Activated CD4-positive, alpha-beta T cell treated with anti-CD3 and anti-CD28 coated beads, Interleukin-2, amount 10 ng/mL, durations not matched to agents 24 days and 14 days (primary cell): ENCODE measurements at places on chromosomes 7 and 10. TPM values are rescaled to one million over a fixed set of nuclear protein-coding genes. Genes with fewer than 3 reads are reported as not detected.

The SPDYE8 gene
- total RNA-seq, result not detected in 2 replicates

The CUBN gene
- 0.07 and 0.40 TPM in 2 replicates for total RNA-seq

DNA sequence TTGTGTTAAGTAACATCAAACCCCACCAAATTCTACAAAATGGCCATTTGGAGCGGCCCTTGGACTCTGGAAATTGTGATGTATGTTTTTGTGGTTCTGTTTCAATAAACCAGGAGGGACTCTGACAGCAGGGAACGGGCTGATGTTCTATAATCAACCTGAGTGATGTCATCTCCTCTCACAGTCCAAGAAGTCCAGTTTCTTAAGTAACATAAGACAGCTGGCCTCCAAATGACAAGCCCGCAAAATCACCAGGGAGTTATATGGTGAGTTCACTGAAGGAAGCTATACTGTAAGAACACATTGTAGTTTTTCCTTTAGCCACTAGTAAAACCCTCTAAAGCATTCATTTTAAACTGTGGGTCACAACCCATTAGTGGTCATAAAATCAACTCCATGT, 34.0 kb downstream of the GOT1 start:
- DNase-seq, result no peak

DNA sequence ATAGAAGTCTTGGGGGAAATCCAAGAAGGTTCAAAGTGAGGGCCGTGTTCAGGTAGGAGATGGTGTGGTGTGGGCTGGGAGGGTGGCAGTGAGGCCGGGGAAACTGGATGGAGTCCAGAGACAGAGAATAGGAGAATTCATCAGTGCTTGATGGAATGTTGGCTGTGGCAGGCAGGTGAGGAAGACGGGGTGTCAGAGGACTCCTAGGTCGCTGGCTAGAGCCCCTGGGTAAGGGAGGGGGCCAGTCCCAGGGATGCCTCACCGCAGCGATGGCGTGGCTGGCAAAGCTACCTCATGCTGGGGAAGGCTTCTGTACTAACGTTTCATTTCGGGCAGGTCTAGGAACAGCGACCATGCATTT, 373.0 kb downstream of the RPS24 start:
- DNase-seq, result no peak

- no peak for DNase-seq
Measured at GRCh38 chr10:80322711-80323110, 33.3 kb upstream of the MAT1A start.

DNA sequence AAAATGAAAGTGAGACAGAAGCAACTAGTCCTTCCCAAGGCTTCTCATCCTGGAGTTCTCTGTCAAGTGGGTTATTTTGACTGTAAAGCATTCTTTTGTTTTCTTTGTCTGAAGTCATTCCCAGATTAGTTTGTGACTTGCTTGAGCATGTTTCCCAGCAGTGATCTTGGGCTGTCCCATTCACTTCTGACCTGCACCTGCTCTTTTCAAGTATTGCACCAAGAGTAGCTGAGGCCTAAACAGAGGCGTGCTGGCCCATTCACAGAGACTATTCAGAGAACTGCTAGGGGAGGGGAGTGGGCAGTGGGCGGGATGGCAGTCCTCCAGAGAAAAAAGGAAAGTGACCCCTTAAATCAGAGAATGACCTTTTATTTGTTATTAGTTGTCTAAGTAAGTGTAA, 61.3 kb downstream of the CACNA2D1 start:
- DNase-seq, result no peak

- DNase-seq, result no peak
Measured at GRCh38 chr10:14302035-14302434, 28.7 kb downstream of the FRMD4A start.

- no peak for DNase-seq
Measured at GRCh38 chr7:14000247-14000646, 10.8 kb upstream of the ETV1 start.

GRCh38 chr10:57418476-57418875, 849.2 kb downstream of the IPMK start:
- no peak for DNase-seq

DNA sequence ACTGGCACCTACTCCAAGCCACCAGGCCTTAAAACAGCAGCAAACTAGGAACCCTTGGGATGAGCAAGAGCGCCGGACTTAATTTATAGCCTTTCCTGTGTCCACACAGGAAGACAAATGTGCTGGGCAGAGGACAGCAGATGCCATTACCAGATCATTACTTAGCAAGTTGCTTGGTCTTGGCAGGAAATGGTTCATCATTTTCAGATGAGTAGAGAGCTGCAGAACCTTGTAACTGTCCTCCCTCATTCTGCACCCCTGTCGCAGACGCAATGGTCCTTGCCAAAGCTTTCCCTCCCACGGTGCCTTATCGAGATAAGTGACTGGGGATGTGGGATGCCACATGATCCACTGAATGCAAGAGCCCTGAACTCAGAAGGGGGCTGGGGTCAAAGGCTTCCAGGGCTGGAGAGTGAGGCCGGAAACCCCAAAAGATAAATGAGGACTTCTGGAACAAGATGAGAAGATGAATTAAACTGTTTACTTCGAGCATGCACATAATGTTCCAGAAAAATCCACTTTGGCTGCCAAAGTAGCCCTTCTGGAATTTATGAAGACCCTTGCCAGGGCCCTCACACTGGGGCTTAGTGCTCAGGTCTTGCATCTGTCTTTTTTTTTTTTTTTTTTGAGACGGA, 145.6 kb upstream of the ZNF32 start:
- DNase-seq, result no peak

DNA sequence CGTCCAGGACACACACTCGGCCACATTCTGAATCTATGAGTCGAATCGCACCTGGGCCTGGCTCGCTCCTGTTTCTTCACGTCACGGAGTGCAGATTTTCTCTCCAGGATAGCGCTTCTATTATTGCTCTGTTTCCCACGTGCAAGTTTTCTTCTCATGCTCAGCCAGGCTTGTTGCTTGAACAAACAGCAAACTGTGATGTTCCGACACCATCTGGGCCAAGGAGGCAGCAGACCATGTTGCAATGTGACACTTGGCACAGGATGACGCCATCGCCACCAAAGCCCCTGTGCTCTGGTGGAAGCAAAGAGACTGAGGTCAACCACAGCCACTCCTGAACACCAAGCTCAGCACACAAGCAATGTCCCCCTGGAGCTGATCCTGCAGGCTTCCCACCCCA, 507.1 kb upstream of the ADARB2 start:
- no peak for DNase-seq

- DNase-seq, result peak; percentile 43
Measured at GRCh38 chr10:130631142-130632096, 495.2 kb downstream of the GLRX3 start.

DNA sequence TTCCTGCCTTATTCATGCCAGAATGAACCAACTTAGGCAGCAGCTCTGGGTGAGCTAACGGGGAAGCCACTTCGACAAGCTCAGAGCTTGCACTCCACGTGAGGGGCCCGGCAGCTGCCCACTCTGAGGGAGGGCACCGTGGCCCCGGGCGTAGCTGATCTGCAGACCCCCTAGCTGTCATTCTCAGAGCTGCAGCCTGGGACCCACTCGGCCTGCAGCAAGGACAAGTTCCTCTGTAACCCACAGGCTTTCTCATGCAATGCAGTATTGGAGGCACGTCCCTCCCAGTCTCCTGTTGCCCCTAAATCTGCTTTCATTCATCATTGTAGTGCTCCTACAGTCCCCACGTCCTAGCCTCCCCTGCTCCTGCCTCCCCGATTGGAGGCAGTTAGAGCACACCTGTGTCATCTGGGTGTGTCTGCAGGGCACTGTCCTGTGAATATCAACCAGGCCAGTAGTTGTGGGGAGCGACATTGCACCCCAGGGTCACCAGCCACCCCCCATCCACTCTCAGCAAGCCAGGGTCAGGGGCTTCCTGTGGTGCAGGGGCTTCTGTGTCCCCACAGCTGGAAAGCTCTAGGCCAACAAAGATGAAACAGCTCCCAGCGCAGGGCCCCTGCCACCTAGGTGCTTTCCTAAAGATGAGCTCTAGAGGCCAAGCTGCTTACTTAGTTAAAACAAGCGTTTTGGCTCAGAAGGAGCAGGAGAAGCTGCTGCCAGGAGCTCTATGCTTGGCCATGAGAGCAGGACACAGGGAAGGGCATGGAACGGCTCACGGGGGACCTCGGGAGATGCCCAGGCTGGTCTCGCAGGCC, 333.6 kb downstream of the ADARB2 start:
- DNase-seq, result no peak
